Diencephalon (tissue), 1 donor: ENCODE measurements at places on chromosomes 7 and 10. TPM values are rescaled to one million over a fixed set of nuclear protein-coding genes. Genes with fewer than 3 reads are reported as not detected.

Gene GPER1
- 3.0 TPM for total RNA-seq

Gene ACSM6
- not detected for total RNA-seq

Gene HOXA10
- total RNA-seq = not detected

Gene KEL
- 2.5 TPM for total RNA-seq

Gene CTAGE8
- not detected for total RNA-seq

Gene CCDC201
- total RNA-seq = not detected

Gene CFAP69
- total RNA-seq = 9.2 TPM

Gene TMEM270
- not detected for total RNA-seq

Gene AQP1
- total RNA-seq = 7.6 TPM

Gene GIMAP5
- 3.7 TPM for total RNA-seq

Gene SCIN
- total RNA-seq = 9.9 TPM

Gene PDE6C
- total RNA-seq = not detected

Gene MLLT10
- total RNA-seq = 50.5 TPM

Gene C10orf105
- total RNA-seq = 2.1 TPM

Gene EN2
- total RNA-seq = 0.23 TPM
